Upper lobe of right lung (tissue), 1 donor: ENCODE measurements at places on chromosomes 1 and 21.

DNA sequence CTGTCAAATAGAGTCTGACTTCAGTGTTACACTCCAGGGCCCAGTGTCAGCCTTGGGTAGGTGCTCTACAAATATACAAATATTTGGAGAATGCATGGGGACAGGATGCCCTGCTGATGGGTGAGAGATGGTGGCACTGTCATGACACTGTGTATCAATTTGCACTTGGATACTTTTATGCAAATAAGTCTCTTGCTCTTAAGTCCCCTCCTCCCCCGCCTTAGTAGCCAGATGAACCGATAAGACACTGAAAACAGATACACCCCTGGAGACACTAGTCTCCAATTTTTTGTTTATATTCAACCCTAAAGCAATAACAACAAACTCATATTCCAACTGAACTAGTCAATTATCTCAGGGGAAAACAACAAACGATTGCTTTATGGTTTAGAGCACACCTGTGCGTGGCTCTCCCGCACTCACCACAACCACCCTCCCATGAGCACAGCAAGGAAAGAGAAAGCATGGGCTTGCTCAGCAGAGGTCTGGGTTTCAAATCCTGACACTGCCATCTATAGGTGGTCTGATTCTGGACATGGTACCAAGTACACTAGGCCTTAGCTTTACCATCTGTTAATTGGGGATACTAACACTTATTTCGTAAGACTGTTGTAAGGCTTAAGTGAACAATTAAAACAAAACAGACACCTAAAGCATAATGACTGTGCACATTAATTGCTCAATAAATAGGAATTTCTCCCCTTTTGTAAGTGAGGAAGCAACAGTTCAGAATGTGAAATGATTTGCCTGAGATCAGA is 50.3 kb downstream of the HIVEP3 start:
- DNase-seq: no peak
- H3K4me1 ChIP-seq: no peaks in the 10 kb centered on the region
- no peak overlapping the region for H3K27ac ChIP-seq
- H3K27me3 ChIP-seq: no peaks in the 10 kb centered on the region
- H3K4me3 ChIP-seq: no peak overlapping the region
- H3K36me3 ChIP-seq: no peaks in the 10 kb centered on the region

DNA sequence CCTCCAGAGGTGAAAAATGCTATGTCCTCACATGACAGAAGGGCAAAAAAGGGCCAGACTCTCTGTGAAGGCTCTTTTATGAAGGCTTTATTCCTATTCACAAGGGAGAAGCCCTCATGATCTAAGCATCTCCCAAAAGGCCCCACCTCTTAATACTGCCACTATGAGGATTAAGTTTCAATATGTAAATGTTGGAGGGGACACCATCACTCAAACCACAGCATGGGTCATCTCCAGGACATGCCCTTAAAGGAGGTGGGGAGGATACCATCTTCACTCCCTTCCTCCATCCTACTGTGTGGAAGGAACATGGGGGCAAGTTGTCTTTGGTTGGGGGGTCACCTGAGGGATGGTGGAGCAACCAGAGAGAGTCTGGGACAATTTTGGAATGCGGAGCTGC is 170.1 kb downstream of the TRIM33 start:
- H3K27me3 ChIP-seq: no peaks in the 10 kb centered on the region
- no peaks in the 10 kb centered on the region for H3K36me3 ChIP-seq
- no peak for DNase-seq
- H3K27ac ChIP-seq: no peak overlapping the region
- peaks cover 5% of the 10 kb centered on the region for H3K4me1 ChIP-seq
- no peak overlapping the region for H3K4me3 ChIP-seq

- H3K36me3 ChIP-seq: no peaks in the 10 kb centered on the region
- H3K27ac ChIP-seq: peak within 1 kb of the TSS; percentile 100
- H3K4me1 ChIP-seq: peaks cover 28% of the 10 kb centered on the region
- H3K27me3 ChIP-seq: no peaks in the 10 kb centered on the region
Measured at GRCh38 chr1:155207806-155208540, at the start of gene THBS3. THBS3 (minus strand) TSS chr1:155207897; CDS start chr1:155207876, 21 bp downstream.

GRCh38 chr1:66770240-66770639 is 18.0 kb downstream of the DYNLT5 start:
- H3K27ac ChIP-seq: no peak overlapping the region
- DNase-seq: no peak
- H3K36me3 ChIP-seq: no peaks in the 10 kb centered on the region

GRCh38 chr1:3384407-3384806 is 70.1 kb upstream of the ARHGEF16 start:
- no peaks in the 10 kb centered on the region for H3K4me1 ChIP-seq
- H3K4me3 ChIP-seq: no peak overlapping the region
- peaks cover 10% of the 10 kb centered on the region for H3K27me3 ChIP-seq
- no peak for DNase-seq
- no peak overlapping the region for H3K27ac ChIP-seq
- no peaks in the 10 kb centered on the region for H3K36me3 ChIP-seq

- H3K27me3 ChIP-seq: no peaks in the 10 kb centered on the region
- H3K27ac ChIP-seq: no peak overlapping the region
- no peak for DNase-seq
- H3K36me3 ChIP-seq: no peaks in the 10 kb centered on the region
Measured at GRCh38 chr1:62384276-62385005, 52.4 kb upstream of the USP1 start.

DNA sequence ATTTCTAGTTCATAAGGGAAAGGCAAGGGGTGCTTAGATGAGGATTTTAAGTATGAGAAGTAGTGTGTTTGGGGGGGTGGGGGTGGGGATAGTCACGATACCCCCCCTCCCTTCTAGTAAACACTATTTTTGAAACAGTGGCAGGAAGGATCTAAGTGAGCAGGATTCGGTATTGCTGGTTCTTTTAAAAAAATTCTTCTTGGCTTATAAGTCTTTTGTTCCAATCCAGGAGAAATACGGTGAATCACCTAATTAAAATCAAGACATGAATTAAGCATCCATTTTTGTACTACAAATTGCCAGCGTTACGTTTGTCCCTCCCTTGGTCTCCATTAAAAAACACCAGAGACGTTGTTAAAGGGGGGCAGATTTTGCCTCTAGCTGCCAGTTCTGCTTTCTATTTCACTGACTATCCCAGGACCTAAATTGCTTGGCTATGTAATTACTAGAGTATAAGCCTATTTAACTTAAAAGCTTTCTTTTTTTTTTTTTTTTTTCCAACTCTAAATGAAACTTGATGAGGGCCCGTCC is 911 bp downstream of the LMO4 start:
- peak overlapping the region; percentile 77 for H3K4me3 ChIP-seq
- H3K36me3 ChIP-seq: no peaks in the 10 kb centered on the region
- DNase-seq: no peak
- peaks cover 31% of the 10 kb centered on the region for H3K4me1 ChIP-seq
- H3K27me3 ChIP-seq: no peaks in the 10 kb centered on the region

DNA sequence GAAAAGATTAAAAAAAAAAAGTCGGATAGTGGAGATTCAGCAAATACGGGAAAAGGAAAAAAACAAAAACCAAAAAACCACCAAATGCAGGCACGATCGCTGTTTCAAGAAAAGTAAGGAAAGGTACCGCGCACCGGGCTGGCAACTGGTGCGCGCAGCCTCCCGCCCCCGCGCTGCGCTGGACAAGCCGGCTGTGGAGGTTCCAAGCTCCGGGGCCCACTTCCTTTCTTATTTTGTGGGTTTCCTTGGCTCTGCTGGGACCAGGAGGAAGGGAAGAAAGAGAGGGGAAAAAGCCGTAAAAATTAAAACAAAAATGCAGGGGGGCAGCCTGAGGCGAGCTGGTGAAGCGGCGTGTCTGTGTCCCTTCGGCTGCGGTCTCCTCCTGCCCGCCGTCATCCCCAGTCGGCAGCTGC is 233 bp downstream of the ADAMTS5 start:
- H3K27ac ChIP-seq: no peak overlapping the region
- H3K27me3 ChIP-seq: peaks cover 31% of the 10 kb centered on the region
- peak overlapping the region; percentile 55 for H3K4me3 ChIP-seq
- no peaks in the 10 kb centered on the region for H3K36me3 ChIP-seq

DNA sequence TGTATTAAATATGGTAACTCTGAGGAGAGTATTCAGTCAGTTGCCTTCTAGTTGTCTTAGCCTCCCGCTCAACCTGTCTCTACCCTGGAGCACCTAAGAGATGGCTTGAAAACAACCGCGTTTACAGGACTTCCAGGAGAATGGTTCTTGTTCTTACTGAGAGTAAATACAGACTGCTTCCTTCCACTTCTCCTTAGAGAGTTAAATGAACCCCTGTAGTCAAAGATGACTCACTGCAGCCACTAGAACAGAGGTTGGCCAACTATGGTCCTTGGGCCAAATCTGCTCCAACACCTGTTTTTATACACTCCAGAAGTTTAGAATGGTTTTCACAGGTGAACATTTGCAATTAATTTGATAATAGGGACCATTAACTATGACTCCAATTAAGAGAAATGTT is 60.1 kb upstream of the ASB17 start:
- H3K27ac ChIP-seq: no peak overlapping the region
- H3K4me1 ChIP-seq: no peaks in the 10 kb centered on the region
- no peak overlapping the region for H3K4me3 ChIP-seq
- H3K36me3 ChIP-seq: no peaks in the 10 kb centered on the region

DNA sequence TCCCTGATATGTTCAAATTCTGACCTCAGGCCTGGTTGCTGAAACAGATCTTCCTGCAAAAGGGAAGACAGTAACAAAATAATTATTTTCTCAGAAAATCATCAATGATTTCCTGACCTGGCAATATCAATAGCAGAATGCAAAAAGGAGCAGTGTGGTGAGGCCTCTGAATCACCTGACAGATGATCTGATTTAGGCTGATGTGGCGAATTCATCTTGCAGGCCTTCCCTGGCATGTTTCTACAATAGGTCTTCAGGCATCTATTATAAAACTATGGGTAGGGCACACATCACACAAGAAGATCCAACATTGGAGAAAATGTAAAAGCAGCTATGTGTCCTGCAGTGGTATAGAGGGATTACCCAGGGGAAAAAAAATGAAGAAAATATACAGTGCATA is 7.1 kb upstream of the MTF1 start:
- no peak for DNase-seq
- H3K4me3 ChIP-seq: no peak overlapping the region
- no peaks in the 10 kb centered on the region for H3K4me1 ChIP-seq
- no peak overlapping the region for H3K27ac ChIP-seq

DNA sequence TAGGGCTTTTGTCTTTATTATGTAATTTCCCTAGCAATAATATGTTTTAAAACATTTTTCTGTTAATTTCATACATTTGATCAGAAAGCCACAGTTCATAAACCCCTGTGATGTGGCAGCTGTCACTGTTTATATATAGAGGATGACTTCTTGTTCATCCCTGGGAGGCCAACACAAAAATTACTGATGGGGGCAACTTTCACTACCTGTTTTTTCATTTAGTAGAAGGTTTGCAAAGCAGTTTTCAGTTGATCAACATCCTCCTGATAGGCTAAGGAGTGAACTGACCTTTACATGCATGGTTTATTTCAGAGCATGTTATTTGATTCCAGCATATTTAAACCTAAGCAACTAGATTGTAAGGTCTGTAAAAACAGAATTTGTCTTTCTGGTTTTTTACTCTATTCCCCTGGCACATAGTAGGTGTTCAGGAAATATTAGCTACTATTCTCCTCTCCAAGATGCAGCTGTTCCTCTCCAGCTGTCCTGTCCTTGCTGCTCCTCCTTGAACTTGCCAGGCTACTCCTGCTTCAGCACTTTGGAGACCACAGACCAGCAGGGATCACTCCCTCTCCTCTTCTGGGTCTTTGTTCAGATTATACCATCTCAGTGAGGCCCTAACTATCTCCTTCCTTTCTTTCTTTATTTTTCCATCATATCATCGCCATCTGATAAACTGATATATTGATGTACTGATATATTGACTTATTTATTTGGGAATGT is 54.7 kb downstream of the ROR1 start:
- no peaks in the 10 kb centered on the region for H3K36me3 ChIP-seq
- no peak overlapping the region for H3K27ac ChIP-seq
- peaks cover 3% of the 10 kb centered on the region for H3K4me1 ChIP-seq

- H3K27me3 ChIP-seq: peaks cover 43% of the 10 kb centered on the region
- DNase-seq: no peak
- peaks cover 41% of the 10 kb centered on the region for H3K4me1 ChIP-seq
- H3K27ac ChIP-seq: no peak overlapping the region
Measured at GRCh38 chr1:203126866-203127665, 460 bp upstream of the ADORA1 start.

- H3K4me3 ChIP-seq: peak overlapping the region; percentile 86
- no peak for DNase-seq
- H3K27me3 ChIP-seq: no peaks in the 10 kb centered on the region
- H3K27ac ChIP-seq: peak overlapping the region; percentile 83
- peaks cover 21% of the 10 kb centered on the region for H3K4me1 ChIP-seq
Measured at GRCh38 chr21:14383596-14384180, 742 bp upstream of the HSPA13 start.

DNA sequence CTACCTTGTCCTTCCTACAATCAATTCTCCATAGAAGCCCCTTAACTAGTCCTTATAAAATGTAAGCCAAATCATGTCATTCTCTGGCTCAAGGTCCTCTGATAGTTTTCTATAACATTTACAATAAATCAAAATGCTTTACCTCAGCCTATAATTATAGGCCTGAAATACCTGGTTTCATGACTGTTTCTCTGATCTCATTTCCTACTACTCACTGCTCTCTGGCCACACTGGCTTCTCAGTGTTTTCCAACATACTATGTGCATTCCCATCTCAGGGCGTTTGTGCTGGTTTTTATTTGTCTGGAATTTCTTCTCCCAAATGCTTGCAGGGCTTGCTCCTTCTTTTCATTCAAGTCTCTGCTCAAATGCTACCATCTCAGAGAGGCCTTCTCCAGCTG is 67.9 kb upstream of the MAGI3 start:
- H3K36me3 ChIP-seq: no peaks in the 10 kb centered on the region
- no peak overlapping the region for H3K4me3 ChIP-seq
- DNase-seq: no peak
- H3K27me3 ChIP-seq: no peaks in the 10 kb centered on the region

- peaks cover 15% of the 10 kb centered on the region for H3K27me3 ChIP-seq
- no peak overlapping the region for H3K27ac ChIP-seq
- peaks cover 6% of the 10 kb centered on the region for H3K4me1 ChIP-seq
Measured at GRCh38 chr21:38664841-38665240, 140.9 kb upstream of the ETS2 start.

DNA sequence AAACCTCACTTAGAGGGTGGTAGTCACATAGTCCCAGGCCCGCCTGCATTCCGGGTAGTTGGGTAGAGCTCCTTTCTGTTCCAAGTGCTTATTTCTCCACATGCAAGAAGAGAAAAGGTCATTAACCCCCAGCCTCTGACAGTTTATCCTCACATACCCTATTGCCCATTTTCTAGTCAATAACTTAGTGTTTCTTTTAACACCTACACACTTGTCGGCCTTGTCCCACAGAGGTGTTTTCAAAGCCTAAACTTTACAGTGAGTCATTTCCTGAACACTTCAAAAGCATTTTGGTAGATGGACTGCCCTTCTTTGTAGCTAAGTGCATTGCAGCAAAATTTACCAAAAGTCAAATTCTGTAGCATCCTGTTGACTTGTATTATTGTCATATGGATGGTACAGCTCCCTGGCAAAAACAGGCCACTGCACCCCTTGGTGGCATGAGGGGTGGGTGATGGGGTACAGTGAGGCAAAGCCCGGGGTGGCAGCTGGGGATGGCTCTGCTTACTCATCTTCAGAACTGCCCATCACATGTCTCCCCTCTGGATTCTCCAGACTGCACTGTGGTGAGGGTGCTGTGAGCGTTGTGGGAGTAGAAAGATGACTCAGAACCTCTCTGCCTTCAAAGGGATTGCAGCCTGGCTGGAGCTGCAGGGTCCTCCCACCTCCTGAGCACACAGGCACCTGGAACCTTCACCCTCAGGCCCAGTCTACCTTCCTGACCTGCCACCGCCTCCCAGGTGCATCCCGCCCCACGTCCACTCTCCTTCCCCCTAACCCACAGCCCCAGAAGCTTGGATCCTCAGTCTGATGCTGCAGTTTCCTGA is 45.8 kb upstream of the DMRTB1 start:
- peaks cover 8% of the 10 kb centered on the region for H3K27me3 ChIP-seq
- no peak for DNase-seq
- no peaks in the 10 kb centered on the region for H3K36me3 ChIP-seq

GRCh38 chr1:29975036-29975694 is 738.8 kb downstream of the PTPRU start:
- no peaks in the 10 kb centered on the region for H3K4me1 ChIP-seq
- H3K27me3 ChIP-seq: no peaks in the 10 kb centered on the region
- no peak overlapping the region for H3K4me3 ChIP-seq
- no peaks in the 10 kb centered on the region for H3K36me3 ChIP-seq
